ENCODE measurements at places on chromosomes 13 and 19. TPM values are rescaled to one million over a fixed set of nuclear protein-coding genes. Genes with fewer than 3 reads are reported as not detected.

DNA sequence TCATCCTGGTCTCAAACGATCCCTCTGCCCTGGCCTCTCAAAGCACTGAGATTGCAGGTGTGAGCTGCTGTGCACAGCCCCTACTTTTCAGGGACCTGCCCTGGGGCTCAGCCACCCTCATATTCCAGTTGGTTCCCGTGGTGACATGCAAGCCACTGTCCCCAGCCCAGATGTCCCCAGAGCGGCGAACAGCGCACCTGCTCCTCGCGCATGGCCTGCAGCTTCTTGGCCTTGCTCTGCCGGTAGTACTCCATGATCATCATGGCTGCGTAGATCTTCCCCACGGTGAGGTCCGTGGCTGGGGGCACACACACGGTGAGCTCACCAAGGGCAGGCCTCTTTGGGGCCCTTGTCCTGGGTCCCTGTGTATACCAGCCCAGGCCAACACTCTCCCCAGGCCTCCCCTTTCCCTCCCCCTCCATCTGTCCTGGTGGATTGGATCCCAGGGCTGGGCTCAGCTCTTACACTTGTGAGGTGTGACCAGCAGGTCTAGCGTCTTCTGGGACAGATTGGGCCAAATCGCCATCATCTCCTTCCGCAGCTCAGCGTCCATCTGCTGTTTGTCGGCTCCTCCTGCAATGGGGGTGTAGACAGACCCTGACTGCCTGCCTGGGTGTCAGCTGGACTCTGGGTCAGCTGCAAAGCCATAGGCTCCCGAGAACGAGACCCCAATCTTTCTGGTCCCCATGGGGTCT is 64.0 kb downstream of the IER2 start:
- DNase-seq: no peak
- no peaks in the 10 kb centered on the region for H3K27me3 ChIP-seq
- H3K4me3 ChIP-seq: no peak overlapping the region
- no peaks in the 10 kb centered on the region for H3K4me1 ChIP-seq
- H3K36me3 ChIP-seq: no peaks in the 10 kb centered on the region

- H3K27ac ChIP-seq: no peak overlapping the region
- H3K36me3 ChIP-seq: no peaks in the 10 kb centered on the region
Observed at GRCh38 chr13:105984236-105984635, 551.2 kb downstream of the EFNB2 start.

GRCh38 chr19:56566904-56567273 is 379 bp upstream of the ZNF470 start:
- H3K4me3 ChIP-seq: peak overlapping the region; percentile 92
- peaks cover 16% of the 10 kb centered on the region for H3K36me3 ChIP-seq
- H3K4me1 ChIP-seq: no peaks in the 10 kb centered on the region
- peak overlapping the region; percentile 61 for H3K27ac ChIP-seq
- no peak for DNase-seq
- no peaks in the 10 kb centered on the region for H3K27me3 ChIP-seq

- H3K4me3 ChIP-seq: no peak overlapping the region
- no peaks in the 10 kb centered on the region for H3K27me3 ChIP-seq
- H3K4me1 ChIP-seq: no peaks in the 10 kb centered on the region
- no peaks in the 10 kb centered on the region for H3K36me3 ChIP-seq
- peak; percentile 33 for DNase-seq
- H3K27ac ChIP-seq: no peak overlapping the region
Observed at GRCh38 chr13:113428469-113428865, 24.8 kb downstream of the ADPRHL1 start.

DNA sequence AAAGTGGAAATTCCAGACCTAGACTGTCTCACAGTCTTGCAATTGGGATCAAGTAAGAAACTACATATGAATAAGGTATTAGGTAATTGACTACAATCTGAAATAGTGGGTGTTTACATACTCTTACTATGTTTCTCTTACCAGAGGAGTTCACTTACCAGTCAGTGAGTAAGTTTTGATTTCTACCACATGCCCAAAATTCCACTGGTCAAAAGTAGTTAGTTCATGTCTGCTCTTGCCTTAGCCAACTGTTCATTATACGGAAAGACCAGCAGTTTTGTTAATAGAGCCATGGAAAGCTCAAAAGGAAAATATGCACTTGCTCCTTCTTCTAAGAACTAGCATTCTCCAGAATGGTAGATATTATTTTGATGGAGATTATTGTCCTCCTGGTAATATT is 490.8 kb downstream of the RFC3 start:
- no peak overlapping the region for H3K27ac ChIP-seq
- no peaks in the 10 kb centered on the region for H3K36me3 ChIP-seq
- H3K27me3 ChIP-seq: no peaks in the 10 kb centered on the region
- no peaks in the 10 kb centered on the region for H3K4me1 ChIP-seq
- no peak overlapping the region for H3K4me3 ChIP-seq
- no peak for DNase-seq

GRCh38 chr19:1259876-1260748 is 9.0 kb upstream of the CIRBP start:
- peak overlapping the region; percentile 98 for H3K27ac ChIP-seq
- H3K4me1 ChIP-seq: peaks cover 63% of the 10 kb centered on the region
- no peak for DNase-seq
- H3K27me3 ChIP-seq: no peaks in the 10 kb centered on the region

DNA sequence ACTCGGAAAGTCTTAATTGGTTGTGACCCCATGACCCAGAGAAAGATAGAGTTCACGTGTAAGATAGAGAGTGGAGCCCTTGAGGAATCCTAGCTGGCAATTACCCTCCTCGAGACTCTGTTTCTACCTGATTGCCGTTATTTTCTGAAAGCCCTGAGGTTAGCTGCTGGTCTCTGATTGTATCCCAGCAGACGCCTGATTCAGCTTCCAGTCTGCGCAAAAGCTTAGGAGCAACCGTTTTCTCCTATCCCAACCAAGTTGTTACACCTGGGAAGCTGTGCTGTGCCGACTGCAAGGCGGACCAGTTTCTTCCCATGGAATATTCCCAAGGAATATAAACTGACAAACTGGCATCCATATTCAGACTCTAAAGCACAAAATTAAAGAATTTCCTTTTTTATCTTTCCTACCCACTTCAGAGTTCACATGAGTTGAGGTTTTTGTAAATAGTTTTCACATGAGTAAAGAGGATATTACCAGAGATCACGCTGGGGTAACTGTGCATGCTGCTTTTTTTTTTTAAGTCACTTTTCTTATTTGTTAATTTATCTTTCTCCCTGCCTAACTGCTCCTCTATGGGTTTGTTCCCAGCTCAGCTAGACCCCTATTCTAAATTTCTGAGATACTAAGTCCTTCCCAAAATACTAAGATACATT is 1.5 kb upstream of the TRPC4 start:
- no peak overlapping the region for H3K27ac ChIP-seq
- H3K36me3 ChIP-seq: no peaks in the 10 kb centered on the region
- H3K27me3 ChIP-seq: no peaks in the 10 kb centered on the region
- H3K4me1 ChIP-seq: no peaks in the 10 kb centered on the region
- peak overlapping the region; percentile 79 for H3K4me3 ChIP-seq

GRCh38 chr13:34347784-34348573 is 530.0 kb downstream of the RFC3 start:
- DNase-seq: no peak
- H3K4me3 ChIP-seq: no peak overlapping the region
- H3K27ac ChIP-seq: peak overlapping the region; percentile 47
- H3K27me3 ChIP-seq: no peaks in the 10 kb centered on the region

- DNase-seq: peak; percentile 60
- no peaks in the 10 kb centered on the region for H3K27me3 ChIP-seq
- H3K4me3 ChIP-seq: peak overlapping the region; percentile 46
- H3K36me3 ChIP-seq: no peaks in the 10 kb centered on the region
- no peak overlapping the region for H3K27ac ChIP-seq
- H3K4me1 ChIP-seq: peaks cover 5% of the 10 kb centered on the region
Observed at GRCh38 chr19:47598407-47599349, 10.3 kb upstream of the BICRA start.

- H3K4me1 ChIP-seq: no peaks in the 10 kb centered on the region
- no peak overlapping the region for H3K4me3 ChIP-seq
- no peaks in the 10 kb centered on the region for H3K27me3 ChIP-seq
- no peak overlapping the region for H3K27ac ChIP-seq
- peak; percentile 36 for DNase-seq
Observed at GRCh38 chr13:49812812-49813211, 20.3 kb upstream of the KPNA3 start.

- H3K27me3 ChIP-seq: no peaks in the 10 kb centered on the region
- H3K27ac ChIP-seq: no peak overlapping the region
- DNase-seq: no peak
- no peaks in the 10 kb centered on the region for H3K4me1 ChIP-seq
- H3K4me3 ChIP-seq: no peak overlapping the region
- no peaks in the 10 kb centered on the region for H3K36me3 ChIP-seq
Observed at GRCh38 chr13:22993148-22993547, 187.6 kb upstream of the SGCG start.

DNA sequence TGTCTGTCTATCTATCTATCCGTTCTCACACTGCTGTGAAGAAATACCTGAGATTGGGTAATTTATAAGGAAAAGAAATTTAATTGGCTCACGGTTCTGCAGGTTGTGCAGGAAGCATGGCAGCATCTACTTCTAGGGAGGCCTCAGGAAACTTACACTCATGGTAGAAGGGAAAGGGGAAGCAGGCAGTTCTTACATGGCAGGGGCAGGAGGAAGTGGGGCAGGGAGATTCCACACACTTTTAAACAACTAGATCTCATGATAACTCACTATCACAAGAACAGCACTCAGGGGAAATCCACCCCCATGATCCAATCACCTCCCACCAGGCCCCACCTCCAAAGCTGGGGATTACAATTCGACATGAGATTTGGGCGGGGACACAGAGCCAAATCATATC is 105.3 kb downstream of the SLC10A2 start:
- H3K4me1 ChIP-seq: no peaks in the 10 kb centered on the region
- no peak overlapping the region for H3K4me3 ChIP-seq
- DNase-seq: no peak
- no peaks in the 10 kb centered on the region for H3K27me3 ChIP-seq
- no peak overlapping the region for H3K27ac ChIP-seq
- no peaks in the 10 kb centered on the region for H3K36me3 ChIP-seq

DNA sequence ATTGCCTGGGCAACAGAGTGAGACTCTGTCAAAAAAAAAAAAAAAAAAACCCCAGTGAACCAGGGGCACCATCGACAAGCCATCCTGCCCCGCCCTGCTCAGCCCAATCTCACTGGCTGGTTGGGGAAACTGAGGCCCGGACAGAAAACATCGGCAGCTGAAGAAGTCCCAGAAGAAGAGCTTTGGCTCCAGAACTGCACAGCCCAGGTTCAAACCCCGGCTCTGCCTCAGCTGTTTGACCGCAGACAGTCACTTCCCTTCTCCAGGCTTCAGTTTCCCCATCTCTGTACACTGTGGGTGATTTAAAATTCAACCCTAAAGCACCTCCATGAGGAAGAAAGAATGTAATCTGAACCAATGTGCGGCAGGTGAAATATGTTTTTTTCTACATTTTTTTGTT is 9.4 kb upstream of the SEMA6B start:
- DNase-seq: no peak
- H3K36me3 ChIP-seq: no peaks in the 10 kb centered on the region
- no peak overlapping the region for H3K4me3 ChIP-seq
- no peaks in the 10 kb centered on the region for H3K4me1 ChIP-seq

DNA sequence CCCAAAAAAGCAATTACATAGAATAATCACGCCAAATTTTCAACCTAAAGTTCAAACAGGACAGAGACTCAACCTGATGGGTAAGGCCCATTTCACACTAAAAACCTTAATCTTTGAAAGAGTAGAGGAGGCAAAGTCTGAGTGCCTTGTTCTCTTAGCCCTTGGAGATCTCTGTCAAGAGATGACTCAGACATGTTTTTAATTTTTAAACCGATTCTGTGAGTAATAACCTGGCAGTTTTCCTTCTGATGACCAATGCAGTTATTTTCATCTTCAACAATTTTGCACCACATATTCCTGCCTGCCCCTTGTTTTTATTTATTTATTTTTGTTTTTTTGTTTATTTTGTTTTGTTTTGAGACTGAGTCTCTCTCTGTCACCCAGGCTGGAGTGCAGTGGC is 11.5 kb upstream of the TNFSF9 start:
- no peaks in the 10 kb centered on the region for H3K36me3 ChIP-seq
- DNase-seq: no peak
- H3K4me3 ChIP-seq: no peak overlapping the region
- H3K27me3 ChIP-seq: no peaks in the 10 kb centered on the region

DNA sequence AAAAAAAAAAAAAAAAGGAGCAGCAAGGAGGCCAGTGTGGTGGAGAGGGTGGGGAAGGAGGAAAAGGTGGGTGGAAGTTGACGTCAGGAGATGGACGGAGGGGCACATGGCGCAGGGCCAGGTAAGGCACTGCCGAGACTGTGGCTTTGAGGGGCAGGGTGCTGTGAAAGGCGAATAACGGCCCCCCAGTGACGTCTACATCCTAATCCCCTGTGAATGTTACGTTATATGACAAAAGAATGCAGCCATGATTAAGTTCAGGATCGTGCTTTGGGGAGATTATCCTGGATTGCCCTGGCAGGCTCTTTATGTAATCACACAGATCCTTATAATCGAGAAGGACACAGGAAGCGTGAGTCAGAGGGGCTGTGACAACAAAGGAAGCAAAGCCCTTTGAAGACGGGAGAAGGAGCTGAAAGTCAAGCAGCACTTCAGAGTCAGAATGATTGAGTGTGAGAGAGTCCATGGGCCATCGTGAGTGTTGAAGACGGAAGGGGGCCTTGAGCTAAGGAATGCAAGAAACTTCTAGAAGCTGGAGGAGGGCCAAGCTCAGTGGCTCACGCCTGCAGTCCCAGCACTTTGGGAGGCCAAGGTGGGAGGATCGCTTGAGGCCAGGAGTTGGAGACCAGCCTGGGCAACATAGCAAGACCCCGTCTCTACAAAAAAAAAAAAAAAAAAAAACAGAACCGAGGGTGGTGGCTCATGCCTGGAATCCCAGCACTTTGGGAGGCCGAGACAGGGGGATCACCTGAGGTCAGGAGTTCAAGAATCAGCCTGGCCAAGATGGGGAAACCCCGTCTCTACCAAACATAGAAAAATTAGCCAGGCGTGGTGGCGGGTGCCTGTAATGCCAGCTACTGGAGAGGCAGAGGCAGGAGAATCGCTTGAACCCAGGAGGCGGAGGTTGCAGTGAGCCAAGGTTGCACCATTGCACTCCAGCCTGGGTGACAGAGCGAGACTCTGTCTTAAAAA is 13.8 kb upstream of the CEACAM16 start:
- peaks cover 6% of the 10 kb centered on the region for H3K4me1 ChIP-seq
- H3K36me3 ChIP-seq: no peaks in the 10 kb centered on the region
- no peaks in the 10 kb centered on the region for H3K27me3 ChIP-seq
- H3K4me3 ChIP-seq: no peak overlapping the region
- H3K27ac ChIP-seq: peak overlapping the region; percentile 51
- DNase-seq: no peak

HPN gene
- 134 TPM for total RNA-seq

LIM2 gene
- not detected for total RNA-seq

CPB2 gene
- not detected for total RNA-seq

THAP8 gene
- 3.7 TPM for total RNA-seq

CACNG6 gene
- not detected for total RNA-seq

CRX gene
- not detected for total RNA-seq

SERP2 gene
- total RNA-seq: 9.7 TPM

UCHL3 gene
- total RNA-seq: 26.0 TPM

CLDND2 gene
- total RNA-seq: 1.1 TPM

LGI4 gene
- total RNA-seq: 7.5 TPM

OLFM2 gene
- 2.1 TPM for total RNA-seq

SLC15A1 gene
- 10.2 TPM for total RNA-seq
